Activated effector memory CD4-positive, alpha-beta T cell treated with anti-CD3 and anti-CD28 coated beads, Interleukin-2, amount 50 U/mL, for 16 hours (primary cell): ENCODE measurements at places on chromosomes 1 and 21.

- DNase-seq: no peak
Measured at GRCh38 chr1:244063498-244063897, 12.4 kb downstream of the ZBTB18 start.

DNA sequence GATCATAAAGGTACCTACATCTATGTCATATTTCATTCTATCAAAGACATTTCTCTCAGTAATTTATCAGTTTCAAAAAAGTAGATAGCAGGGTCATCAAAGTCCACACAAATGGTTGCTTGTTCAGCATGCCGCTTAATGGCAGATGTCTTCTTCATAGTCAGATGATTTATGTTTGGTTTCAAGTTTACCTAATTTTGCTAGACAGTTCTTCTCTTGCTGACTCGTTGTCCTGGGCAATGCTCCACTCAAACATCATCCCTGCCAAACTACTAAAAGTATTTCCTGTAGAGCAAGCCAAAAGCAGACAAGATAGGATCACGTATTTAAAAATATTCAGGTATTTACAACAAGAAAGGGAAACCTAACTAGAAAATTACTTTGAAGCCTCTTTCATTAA lies 13.6 kb downstream of the NUP210L start:
- no peak for DNase-seq

DNA sequence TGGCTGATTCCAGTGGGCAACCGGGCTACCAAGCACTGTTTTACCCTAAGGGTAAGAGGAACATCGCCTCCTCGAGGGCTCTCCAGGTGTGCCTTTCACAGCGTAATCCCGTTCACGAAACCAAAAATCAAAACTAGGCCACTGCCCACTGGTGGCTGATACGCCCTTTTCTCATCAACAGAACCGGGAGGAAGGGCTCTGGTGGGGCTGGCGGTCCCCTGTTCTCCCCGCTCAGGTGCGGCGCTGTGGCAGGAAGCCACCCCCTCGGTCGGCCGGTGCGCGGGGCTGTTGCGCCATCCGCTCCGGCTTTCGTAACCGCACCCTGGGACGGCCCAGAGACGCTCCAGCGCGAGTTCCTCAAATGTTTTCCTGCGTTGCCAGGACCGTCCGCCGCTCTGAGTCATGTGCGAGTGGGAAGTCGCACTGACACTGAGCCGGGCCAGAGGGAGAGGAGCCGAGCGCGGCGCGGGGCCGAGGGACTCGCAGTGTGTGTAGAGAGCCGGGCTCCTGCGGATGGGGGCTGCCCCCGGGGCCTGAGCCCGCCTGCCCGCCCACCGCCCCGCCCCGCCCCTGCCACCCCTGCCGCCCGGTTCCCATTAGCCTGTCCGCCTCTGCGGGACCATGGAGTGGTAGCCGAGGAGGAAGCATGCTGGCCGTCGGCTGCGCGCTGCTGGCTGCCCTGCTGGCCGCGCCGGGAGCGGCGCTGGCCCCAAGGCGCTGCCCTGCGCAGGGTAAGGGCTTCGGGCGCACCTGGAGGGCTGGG lies at the start of gene IL6R:
TSS of gene IL6R (plus strand) at position 360 of the 763 bp plus-strand sequence. CDS start at position 647, 287 bp downstream.
- peak; percentile 91 for DNase-seq

DNA sequence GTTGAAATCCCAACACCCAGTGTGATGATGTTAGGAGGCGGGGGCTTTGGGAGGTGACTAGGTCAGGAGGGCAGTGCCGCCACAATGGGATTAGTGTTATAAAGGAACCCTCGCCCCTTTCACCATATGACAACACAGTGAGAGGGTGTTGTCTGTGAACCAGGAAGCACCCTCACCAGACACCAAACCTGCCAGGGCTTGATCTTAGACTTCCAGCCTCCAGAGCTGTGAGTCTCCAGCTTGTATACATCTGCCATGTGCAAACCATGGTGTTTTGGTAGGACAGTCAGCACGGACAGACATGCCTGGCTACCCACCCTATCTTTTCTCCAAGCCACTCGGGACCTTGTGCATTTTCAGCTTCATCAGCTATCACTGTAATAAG lies 4.0 kb downstream of the TRIM11 start:
- peak; percentile 54 for DNase-seq

- DNase-seq: no peak
Measured at GRCh38 chr1:152044386-152044785, 7.6 kb upstream of the S100A11 start.
